ENCODE measurements at places on chromosomes 7 and 10.

GRCh38 chr10:62851442-62851841 is 35.3 kb upstream of the EGR2 start:
- no peak for DNase-seq

- DNase-seq, result no peak
These were observed 55.1 kb upstream of the ZPBP start for GRCh38 chr7:50147951-50148808.

DNA sequence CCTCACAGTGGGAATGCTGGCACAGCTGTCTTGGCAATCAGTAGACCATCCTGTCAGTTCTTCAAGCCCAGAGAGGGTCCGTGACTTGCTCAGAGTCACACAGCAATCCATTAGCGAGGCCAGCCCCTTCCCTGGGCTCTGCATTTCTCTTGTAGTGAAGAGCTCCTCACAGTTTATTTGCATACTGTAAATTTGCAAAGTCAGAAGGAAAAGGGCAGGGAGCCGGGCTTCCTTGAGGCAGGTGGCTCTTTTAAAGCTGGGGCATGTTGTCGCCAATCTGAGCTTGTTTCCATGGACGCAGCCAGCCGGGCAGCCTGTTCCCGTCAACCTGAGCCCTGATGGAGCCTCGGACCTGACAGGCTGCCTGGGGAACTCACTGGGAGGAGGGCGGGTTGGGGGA is 123.4 kb downstream of the CUX1 start:
- DNase-seq, result no peak

DNA sequence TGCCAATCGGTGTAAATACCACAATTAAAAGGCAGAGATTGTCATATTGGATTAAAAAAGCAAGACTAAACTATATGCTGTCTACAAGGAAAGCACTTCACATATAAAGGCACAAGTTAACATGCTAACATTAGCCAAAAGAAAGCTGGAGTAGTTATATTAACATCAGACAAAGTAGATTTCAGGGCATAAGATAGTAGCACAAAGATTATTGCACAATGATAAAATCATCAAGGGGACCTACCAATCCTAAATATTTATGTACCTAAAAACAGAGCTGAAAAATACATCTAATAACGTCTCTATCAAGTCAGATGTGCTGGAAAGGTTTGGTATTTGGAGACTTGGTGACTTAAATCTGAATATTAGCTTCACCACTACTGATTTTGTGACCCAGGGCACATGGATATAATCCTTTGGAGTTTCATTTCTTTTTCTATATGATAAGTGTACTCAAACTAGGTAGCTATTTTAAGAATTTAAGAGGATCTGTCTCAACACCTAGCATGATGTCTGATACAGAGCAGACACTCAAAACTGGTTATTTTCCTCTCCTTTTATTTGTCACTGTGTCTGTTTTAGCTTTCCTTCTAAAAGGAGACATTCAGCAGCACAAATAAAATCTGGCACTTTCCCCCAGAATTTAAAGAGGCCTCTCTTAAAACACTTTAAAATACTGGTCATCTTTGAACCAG is 156.5 kb downstream of the DOCK4 start:
- no peak for DNase-seq

DNA sequence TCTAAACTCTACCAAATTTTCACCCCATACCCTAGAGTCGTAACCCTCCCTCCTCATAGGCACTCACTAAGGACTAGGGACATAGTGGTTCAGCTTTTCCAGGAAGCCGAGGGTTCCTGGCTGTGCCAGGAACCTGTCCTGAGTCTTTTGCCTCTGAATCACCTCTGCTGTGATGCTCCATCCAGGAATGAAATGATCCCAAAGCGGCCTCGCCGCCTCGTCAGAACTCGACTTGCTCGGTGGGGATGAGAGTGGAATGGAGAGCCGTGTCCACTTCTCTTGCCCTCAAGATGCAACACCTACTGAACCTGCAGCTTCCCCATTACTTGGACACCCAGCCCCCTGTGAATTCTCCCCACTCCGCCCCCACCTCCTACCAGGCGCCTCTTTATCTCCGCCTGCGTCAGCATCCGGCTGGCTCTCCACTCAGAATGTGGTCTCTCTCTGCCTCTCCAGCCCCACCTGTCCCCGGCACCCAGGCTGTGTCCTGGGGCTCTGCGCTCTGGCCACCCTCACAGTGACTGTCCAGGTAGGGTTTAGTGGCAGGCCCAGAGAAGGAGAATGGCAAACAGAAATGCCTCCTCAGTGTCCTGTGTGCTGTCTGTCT is 366.1 kb upstream of the ZNF32 start:
- no peak for DNase-seq

GRCh38 chr10:59950105-59950504 is 43.7 kb upstream of the CCDC6 start:
- DNase-seq, result no peak

DNA sequence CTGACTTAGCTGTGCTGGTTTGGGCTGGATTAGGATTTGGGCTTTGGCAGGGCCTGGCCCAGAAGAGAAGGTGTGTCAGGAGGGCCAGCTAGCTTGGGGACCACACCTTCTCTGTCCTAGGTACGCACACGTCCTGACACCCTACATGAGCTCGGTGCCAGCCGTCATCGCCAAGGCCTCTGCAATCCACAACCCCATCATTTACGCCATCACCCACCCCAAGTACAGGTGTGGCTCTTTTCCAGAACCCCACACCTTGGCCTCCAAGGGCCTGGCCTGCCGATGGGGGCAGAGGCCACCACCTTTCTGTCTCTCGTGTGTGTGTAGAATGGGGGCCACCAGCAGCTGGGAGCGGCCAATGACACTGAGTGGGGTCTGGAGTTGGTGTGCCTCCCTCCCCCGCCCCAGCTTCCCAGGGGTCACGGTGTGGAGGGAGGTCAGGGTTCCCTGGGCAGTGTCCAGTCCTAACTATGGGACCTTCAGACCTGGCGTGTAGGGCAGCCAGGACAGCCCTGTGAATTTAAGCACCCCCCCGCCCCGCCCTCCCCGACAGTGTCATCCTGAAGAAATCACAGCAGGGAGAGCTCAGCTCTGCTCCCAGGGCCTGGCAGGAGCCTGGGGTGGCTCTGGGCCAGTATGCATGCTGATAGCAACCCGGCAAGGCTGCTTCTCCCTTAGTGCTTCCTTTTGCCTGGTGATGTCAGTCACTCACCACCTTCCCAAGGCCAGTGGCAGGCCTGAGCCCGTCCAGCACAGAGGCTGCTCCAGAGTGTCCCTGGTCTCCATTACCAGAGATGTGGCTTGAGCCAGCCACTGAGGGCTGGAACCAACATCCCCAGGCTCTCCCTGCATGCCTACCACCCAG is 6.9 kb upstream of the LDB3 start:
- no peak for DNase-seq
